ENCODE measurements at places on chromosomes 5 and 9. TPM values are rescaled to one million over a fixed set of nuclear protein-coding genes. Genes with fewer than 3 reads are reported as not detected.

The MORN5 gene
- total RNA-seq = not detected

DNA sequence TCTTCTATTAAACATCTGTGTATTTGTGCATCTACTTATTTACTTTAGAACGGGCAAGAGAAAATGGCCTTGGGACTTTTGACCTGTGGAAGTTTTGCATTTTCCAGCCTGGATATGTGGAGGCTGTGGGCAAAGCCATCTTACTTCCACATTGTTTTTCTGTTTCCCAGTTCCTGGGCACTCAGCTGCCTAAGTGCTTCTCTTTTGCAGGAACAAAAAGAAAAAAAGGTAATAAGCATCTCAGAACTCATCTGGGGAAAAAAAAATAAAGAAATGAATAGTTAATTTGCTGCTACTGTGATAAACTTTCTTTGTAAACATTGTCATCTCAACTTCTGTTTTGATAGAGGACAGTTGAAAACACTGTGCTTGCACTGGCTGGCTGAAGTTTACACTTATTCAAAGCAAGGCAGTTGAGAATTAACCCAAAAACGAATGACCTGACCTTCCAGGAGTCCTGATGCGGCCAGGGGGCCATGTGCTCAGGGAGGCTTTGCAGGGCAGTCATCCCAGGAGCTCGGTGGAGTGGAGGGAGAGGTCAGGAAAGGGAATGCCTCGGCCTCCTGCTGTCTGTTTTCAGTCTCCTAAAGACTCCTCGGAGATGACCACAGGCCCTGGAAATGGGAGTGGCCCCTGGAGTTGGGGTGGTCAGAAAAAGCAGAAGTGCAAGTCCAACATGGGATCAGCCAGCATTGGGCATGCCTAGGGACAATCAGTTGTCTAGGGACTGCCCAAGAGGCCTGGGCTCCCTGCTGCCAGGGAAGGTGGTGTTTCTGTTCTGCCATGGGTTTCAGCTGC, 75.5 kb downstream of the RAI14 start:
- peaks cover 12% of the 10 kb centered on the region for H3K4me1 ChIP-seq
- no peak for DNase-seq
- no peaks in the 10 kb centered on the region for H3K27me3 ChIP-seq
- no peak overlapping the region for H3K4me3 ChIP-seq

DNA sequence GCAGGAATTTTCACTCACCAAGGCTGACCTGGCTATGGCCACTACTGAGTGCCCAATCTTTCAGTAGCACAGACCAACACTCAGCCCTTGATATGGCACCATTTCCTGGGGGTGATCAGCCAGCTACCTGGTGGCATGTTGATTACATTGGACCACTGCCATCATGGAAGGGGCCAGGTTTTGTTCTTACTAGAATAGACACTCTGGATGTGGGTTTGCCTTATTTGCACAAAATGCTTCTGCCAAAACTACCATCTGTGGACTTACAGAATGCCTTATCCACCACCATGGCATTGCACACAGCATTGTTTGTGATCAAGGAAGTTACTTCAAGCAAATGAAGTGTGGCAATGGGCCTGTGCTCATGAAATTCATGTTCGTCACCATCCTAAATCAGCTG, 69.7 kb upstream of the SH3GL2 start:
- H3K27me3 ChIP-seq = no peaks in the 10 kb centered on the region
- no peak overlapping the region for H3K27ac ChIP-seq
- no peaks in the 10 kb centered on the region for H3K4me1 ChIP-seq
- H3K4me3 ChIP-seq = no peak overlapping the region

DNA sequence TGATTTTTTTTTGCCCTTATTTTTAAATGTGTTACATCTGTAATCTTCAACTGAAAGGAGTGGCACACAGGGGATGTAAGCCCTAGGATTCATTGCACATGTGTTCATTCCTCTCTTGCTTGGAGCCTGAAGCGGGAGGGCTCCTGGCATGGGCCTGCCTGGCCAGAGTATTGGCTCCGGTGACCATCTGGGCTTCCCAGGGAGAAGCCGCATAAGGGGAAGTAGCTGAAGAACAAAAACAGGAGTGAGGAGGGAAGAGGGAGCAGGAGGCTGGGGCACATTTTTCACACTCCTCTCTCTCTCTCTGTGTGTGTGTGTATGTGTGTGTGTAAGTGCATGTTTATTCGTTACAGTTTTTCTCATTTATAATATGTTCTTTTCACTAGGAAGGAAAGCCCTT, 269.9 kb downstream of the PRR16 start:
- H3K27me3 ChIP-seq = no peaks in the 10 kb centered on the region
- H3K4me3 ChIP-seq = no peak overlapping the region
- H3K4me1 ChIP-seq = no peaks in the 10 kb centered on the region
- no peak for DNase-seq

DNA sequence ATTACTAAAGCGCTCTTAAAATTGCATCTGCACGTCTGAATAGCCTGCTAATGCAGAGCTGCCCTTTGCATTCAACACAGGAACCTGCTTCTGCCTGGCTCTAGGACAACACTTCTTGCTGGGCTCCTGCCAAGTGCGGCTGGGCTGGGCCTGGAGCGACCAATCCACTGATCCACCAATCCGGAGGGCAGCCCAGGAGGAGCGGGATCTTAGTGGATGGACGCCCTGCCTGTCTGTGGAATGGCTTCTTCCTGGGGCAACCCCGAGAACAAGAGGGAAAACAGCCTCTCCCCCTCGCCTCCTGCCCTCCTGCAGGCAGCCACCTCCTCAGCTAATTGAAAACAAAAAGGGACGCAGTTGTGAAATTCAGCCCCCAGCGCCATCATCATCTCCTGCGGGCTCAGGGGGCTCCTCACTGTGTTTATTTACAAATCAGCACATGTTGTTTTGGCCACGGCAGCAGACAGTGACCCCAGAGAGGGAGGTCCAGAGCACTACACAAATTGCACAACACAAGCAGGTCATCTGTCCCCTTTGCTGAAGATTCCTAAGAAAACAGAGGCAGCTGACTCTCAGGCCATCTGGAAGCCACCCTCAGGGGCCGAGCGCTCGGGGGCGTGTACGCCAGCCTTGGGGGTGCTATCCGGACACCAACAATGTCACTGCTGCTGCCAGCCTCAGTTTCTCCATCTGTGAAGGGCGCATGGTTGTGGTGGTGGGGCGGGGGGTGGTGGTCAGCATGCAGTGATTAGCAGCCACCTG, 57.3 kb downstream of the GADD45G start:
- H3K4me1 ChIP-seq = peaks cover 5% of the 10 kb centered on the region
- peak; percentile 88 for DNase-seq
- peak overlapping the region; percentile 36 for H3K4me3 ChIP-seq
- H3K27ac ChIP-seq = no peak overlapping the region

GRCh38 chr9:16196206-16196605, 643.4 kb downstream of the CCDC171 start:
- H3K4me1 ChIP-seq = peaks cover 13% of the 10 kb centered on the region
- H3K27ac ChIP-seq = no peak overlapping the region
- H3K27me3 ChIP-seq = no peaks in the 10 kb centered on the region
- no peak for DNase-seq
- no peaks in the 10 kb centered on the region for H3K36me3 ChIP-seq
- no peak overlapping the region for H3K4me3 ChIP-seq

The IFNA10 gene
- total RNA-seq = not detected

- H3K27ac ChIP-seq = peak overlapping the region; percentile 4
- H3K4me1 ChIP-seq = peaks cover 46% of the 10 kb centered on the region
- H3K27me3 ChIP-seq = no peaks in the 10 kb centered on the region
These were observed 143.9 kb upstream of the MOCS2 start for GRCh38 chr5:53253421-53253871.

The IRX2 gene
- total RNA-seq = 35.4 TPM

DNA sequence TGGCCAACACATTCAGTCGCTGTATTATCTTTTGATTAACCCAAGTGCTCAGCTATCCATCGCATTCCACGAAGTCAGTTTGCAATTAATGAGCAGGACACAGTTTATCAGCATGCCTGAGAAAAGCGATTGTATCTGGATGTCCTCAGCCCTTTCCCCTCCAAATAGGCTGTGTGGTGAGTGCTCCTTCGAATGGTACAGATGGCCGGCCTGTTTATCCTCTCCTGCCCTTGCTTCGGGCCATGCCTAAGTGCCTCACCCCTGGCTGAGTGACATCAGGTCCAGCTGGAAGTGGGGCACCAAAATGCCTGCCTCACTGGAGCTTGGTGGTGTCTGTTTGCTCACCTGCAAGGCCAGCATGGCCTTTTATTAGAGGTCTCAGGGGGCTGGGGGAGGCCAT, 317.3 kb downstream of the GADD45G start:
- no peak for DNase-seq
- H3K27me3 ChIP-seq = peaks cover 24% of the 10 kb centered on the region
- H3K4me3 ChIP-seq = no peak overlapping the region
- H3K4me1 ChIP-seq = peaks cover 5% of the 10 kb centered on the region

The MELK gene
- total RNA-seq = 33.3 TPM

The PLCXD3 gene
- not detected for total RNA-seq

- no peaks in the 10 kb centered on the region for H3K36me3 ChIP-seq
- H3K4me1 ChIP-seq = no peaks in the 10 kb centered on the region
- no peak for DNase-seq
- no peak overlapping the region for H3K27ac ChIP-seq
- no peak overlapping the region for H3K4me3 ChIP-seq
These were observed 290.1 kb downstream of the AGTPBP1 start for GRCh38 chr9:85451680-85452079.

The ECPAS gene
- total RNA-seq = 152 TPM

The GFPT2 gene
- total RNA-seq = 15.7 TPM

DNA sequence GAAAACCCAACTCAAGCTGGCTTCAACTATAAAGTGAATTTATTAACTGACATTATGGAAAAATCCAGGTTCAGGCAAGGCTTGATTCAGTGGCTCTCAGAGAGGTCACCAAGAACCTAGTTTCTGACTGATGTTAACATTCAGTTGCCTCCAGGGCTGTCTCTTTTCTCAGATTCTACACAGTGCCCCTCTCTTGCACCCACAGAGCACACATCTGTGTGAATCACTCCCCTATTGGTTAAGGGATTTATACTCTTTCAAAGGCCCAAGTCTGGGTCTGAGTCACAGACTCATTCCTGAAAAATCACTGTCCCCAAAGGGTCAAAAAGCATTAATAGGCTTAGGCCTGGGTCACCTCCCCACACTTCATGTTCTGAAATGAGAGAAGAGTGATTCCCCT, 6.2 kb upstream of the HAVCR2 start:
- no peak overlapping the region for H3K4me3 ChIP-seq
- no peaks in the 10 kb centered on the region for H3K4me1 ChIP-seq
- no peaks in the 10 kb centered on the region for H3K36me3 ChIP-seq
- H3K27me3 ChIP-seq = no peaks in the 10 kb centered on the region
- no peak for DNase-seq

The OMD gene
- total RNA-seq = 1.4 TPM

DNA sequence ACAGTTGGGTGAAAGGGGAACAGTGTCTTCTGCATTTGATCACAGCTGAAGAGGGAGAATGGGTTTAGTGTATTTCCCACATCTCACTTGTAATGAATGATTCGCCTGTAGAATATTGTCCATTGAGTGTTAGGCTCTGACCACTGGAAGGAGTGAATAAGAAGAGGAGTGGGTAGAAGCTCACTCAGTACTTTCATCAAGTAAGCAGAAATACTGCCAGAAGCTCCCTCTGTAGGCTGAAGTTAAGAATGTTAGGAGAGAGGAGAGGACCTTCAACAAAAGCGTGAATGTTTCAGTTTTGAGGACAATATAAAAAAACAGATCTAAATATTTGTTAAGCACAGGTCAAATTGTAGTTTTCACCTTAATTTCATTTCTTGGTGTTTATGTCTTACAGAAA, 27.5 kb downstream of the FSD1L start:
- H3K36me3 ChIP-seq = peaks cover 19% of the 10 kb centered on the region
- DNase-seq = peak; percentile 29
- H3K27me3 ChIP-seq = no peaks in the 10 kb centered on the region
- peaks cover 6% of the 10 kb centered on the region for H3K4me1 ChIP-seq

DNA sequence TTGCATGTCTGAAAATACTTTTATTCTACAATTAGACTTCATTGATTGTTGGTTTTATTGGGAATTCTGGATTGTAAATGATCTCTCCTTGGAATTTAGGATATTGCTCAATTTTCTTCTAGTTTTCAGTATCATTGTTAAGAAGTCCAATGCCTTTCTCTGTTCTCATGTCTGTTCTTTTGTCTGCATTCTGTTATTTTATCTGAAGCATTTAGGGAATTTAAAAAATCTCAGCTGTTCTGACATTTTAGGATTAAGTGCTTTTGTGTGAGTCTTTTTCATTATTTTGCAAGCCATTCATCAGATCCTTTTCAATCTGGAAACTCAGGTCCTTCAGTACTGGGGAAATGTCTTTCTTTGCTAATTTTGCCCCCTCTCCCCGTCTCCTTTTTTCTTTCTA, 4.4 kb upstream of the FER start:
- DNase-seq = no peak
- no peaks in the 10 kb centered on the region for H3K4me1 ChIP-seq
- no peak overlapping the region for H3K4me3 ChIP-seq
- peaks cover 2% of the 10 kb centered on the region for H3K36me3 ChIP-seq

GRCh38 chr5:175129121-175129520, 314.9 kb downstream of the DRD1 start:
- H3K27me3 ChIP-seq = no peaks in the 10 kb centered on the region

- no peak for DNase-seq
- H3K4me3 ChIP-seq = no peak overlapping the region
- H3K36me3 ChIP-seq = no peaks in the 10 kb centered on the region
These were observed 6.2 kb downstream of the AGPAT2 start for GRCh38 chr9:136681029-136681428.

The PCSK5 gene
- not detected for total RNA-seq

The GCNT1 gene
- total RNA-seq = 12.4 TPM

The MEIKIN gene
- not detected for total RNA-seq

The IFNK gene
- not detected for total RNA-seq

The HTR4 gene
- not detected for total RNA-seq

GRCh38 chr5:423626-424261, 19.2 kb upstream of the EXOC3 start:
- H3K4me1 ChIP-seq = peaks cover 10% of the 10 kb centered on the region
- H3K4me3 ChIP-seq = no peak overlapping the region
- H3K27me3 ChIP-seq = no peaks in the 10 kb centered on the region

The FUT7 gene
- not detected for total RNA-seq

DNA sequence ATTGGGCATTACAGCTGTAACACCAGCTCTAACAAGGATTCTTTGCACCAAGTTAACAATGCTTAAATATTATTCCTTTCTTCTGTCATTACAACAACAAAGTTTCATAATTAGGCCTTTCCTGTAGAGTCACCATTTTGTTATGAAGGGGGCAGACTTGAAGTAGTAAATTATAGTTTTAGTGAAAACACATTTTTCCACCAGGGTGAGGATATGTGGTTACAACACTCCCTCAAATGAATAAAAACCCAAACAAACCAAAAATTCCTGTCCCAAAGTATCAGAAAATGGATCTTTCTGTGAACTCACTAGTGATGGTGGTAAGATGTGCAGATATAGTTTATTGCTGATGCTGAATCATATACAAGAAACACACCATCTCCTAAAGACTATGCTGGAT, 250.5 kb upstream of the TUT7 start:
- peaks cover 15% of the 10 kb centered on the region for H3K4me1 ChIP-seq
- peak overlapping the region; percentile 12 for H3K27ac ChIP-seq
- no peak overlapping the region for H3K4me3 ChIP-seq
- no peaks in the 10 kb centered on the region for H3K36me3 ChIP-seq
- no peaks in the 10 kb centered on the region for H3K27me3 ChIP-seq

Measured in MCF 10A (cell line).